ENCODE measurements at places on chromosomes 1 and 21.

DNA sequence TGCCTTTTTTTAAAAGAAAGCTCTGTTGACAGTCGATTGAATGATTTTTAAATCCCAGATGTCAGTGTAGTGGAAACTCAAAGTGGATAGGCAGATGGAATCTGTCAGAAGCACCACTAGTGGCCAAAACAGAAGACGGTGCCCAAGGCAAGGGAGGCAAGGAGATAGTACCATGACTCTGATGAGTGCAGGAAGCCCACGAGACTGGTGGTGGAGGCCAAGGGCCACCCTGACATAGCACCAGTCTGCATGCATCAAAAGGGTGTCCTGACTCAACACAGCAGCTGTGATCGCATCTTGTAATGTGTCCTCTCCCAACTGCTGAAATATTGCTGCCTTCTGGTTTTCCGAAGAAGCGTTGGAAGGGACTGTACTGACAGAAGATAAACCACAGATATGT lies 124.1 kb upstream of the PAPPA2 start:
- DNase-seq, result no peak

- no peak for DNase-seq
Observed at GRCh38 chr1:158800526-158800925, 19.5 kb upstream of the OR6N2 start.

DNA sequence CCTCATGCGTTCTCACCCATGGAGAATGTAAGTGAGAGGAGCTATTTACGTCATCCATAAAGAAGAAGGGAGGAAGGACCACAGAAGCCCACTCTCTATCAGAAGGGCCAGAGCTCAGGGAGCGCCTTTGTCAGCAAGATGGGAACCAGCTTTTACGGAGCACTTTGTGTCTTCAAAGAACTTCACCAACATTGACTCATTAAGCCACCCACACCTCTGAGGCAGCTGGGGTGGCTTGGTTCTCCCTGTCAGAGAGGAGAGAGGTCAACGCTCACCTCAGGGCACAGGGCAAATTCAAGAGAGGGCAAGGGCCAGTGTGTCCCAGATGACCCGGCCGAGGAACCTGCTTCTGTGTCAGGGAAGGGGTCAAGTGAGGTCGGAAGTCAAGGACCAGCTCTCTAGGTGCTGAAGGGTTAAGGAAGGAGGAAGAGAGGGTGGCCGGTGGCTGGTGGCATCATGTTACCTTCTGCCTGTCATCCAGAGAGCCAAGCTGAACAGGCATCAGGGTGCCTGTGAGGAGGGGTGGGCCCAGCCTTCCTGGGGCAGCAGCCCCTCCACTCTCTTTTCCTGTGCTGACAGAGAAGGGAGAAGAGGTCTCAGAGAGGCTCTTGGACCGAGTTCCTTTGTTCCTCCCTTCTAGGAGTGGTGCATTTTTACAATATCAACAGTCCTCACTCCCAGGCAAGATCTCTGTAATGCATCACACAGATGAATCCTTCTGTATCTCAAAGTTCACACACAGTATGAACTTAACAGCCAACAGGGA lies 109.0 kb downstream of the ETS2 start:
- no peak for DNase-seq

DNA sequence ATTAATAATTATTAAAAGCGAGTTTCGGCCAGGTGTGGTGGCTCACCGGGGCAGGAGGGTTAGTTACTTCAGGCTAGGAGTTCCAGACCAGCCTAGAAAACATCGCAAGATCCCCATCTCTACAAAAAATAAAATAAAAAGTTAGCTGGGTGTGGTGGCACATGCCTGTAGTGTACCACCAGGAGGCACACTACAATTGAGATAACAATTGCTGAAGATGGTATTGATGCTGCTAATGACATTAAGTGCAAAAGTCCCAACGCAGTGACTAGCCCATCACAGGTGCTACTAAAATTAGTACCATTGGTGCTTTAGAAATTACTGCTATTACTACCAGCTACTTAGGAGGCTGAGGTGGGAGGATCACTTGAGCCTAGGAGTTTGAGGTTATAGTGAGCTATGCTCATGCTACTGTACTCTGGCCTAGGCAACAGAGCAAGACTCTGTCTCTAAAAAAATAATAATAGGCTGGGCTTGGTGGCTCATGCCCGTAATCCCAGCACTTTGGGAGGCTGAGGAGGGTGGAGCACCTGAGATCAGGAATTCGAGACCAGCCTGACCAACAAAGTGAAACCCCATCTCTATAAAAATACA lies 156.6 kb downstream of the GREM2 start:
- DNase-seq, result no peak

GRCh38 chr1:244647819-244648218 lies 5.1 kb upstream of the DESI2 start:
- no peak for DNase-seq

- DNase-seq, result no peak
Observed at GRCh38 chr1:28640766-28641165, 2.1 kb downstream of the TAF12 start.

GRCh38 chr1:6502000-6502891 lies 10.8 kb upstream of the PLEKHG5 start:
- no peak for DNase-seq

DNA sequence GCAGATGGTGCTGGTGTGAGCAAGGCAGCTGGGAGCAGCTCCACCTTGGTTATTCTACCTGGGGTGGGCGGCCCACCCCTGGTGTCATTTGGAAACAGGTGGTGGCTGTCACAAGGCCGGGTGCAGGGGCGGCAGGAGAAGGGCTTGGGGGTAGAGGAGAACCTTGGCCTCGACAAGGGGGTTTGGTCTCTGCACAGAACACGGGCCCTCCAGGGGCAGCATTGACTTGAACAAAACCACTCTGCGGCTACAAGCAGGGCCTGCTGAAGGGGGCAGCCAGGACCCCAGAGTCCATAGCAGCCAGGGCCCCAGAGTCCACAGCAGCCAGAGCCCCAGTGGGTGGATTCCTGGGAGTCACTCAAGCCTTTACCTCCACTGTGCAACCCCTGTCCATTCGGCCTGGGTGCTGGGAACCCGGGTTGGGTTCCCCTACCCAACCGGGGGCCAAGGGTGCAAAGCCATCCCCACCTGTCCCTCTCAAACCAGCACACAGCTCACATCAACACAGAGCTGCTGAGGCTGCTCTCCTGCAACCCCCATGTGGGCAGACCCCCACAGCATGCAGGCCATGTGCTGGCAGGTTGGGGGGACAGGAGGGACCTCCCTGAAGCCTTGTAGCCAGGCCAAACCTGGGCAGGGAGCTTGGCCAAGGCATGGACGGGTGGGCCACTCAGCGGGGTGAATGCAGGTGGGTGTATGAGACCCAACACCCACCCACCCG lies 7.7 kb downstream of the TRIM11 start:
- no peak for DNase-seq

GRCh38 chr1:151817353-151817730 lies 12.1 kb upstream of the LINGO4 start:
- no peak for DNase-seq

- DNase-seq, result no peak
Observed at GRCh38 chr1:88490676-88491075, 193.4 kb upstream of the PKN2 start.

- no peak for DNase-seq
Observed at GRCh38 chr21:44360159-44360558, 6.7 kb downstream of the TRPM2 start.

- no peak for DNase-seq
Observed at GRCh38 chr1:203627851-203628200, 1.2 kb downstream of the ATP2B4 start.

- no peak for DNase-seq
Observed at GRCh38 chr1:230495076-230495475, 68.9 kb upstream of the PGBD5 start.

GRCh38 chr1:72942008-72942407 lies 659.7 kb upstream of the NEGR1 start:
- no peak for DNase-seq

DNA sequence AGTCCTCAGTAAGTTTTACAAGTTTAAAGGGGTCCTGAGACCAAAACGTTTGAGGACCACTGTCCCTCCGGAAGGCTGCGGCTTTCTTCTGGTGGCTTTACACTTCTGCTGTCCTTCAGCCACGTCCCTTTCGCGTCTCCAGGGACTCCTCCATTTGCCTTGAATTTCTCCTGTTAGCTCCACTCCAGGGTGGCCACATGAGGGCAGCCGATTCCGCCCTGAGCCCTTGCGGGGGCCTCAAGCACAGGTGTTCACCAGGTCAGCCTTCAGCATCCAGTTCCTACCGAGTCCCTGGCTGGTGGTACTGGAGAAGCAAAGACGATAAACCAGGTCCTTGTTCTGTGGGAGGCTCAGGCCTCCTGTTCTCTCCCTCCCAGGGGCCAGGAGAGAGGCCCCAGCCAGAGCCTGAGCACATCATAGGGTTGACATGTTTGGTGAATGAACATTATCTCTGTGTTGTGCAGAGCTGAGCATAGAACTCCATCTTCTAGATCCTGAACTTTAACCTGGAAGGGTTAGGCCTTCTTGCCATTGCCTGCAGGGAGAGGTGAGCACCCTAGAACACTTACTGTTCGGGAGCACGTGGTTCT lies 27.4 kb upstream of the COQ8A start:
- no peak for DNase-seq
